Activated naive CD8-positive, alpha-beta T cell treated with anti-CD3 and anti-CD28 coated beads, Interleukin-2, amount 10 ng/mL, durations not matched to agents 7 days and 5 days (primary cell): ENCODE measurements at places on chromosomes 1 and 21. TPM values are rescaled to one million over a fixed set of nuclear protein-coding genes. Genes with fewer than 3 reads are reported as not detected.

ST6GALNAC5 gene
- total RNA-seq, result not detected

TMEM82 gene
- not detected for total RNA-seq

DNA sequence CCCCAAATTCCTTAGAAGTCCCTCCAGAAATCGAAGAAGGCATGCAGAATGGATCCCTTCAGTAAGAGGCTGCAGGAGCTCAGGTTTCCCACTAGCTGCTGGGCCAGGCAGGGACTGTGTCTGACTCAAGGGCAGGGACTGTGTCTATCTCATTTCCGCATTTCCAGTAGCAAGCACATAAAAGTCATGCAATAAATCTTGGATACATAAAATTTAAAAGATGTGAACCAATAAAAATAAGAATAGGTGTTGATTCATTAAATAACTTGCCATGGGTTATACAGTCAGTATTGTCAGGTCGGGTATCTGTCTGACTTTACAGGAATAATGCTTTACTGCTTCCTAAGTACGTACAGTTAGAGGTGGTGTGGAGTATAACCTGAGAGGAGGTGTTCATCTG lies 15.2 kb downstream of the PM20D1 start:
- no peaks in the 10 kb centered on the region for H3K4me1 ChIP-seq
- H3K36me3 ChIP-seq, result no peaks in the 10 kb centered on the region
- H3K27ac ChIP-seq, result no peak overlapping the region
- no peak overlapping the region for H3K4me3 ChIP-seq

- H3K27ac ChIP-seq, result no peak overlapping the region
- no peaks in the 10 kb centered on the region for H3K27me3 ChIP-seq
- DNase-seq, result no peak
- no peaks in the 10 kb centered on the region for H3K4me1 ChIP-seq
- no peak overlapping the region for H3K4me3 ChIP-seq
Observed at GRCh38 chr1:237894131-237894530, 3.4 kb upstream of the ZP4 start.

DNA sequence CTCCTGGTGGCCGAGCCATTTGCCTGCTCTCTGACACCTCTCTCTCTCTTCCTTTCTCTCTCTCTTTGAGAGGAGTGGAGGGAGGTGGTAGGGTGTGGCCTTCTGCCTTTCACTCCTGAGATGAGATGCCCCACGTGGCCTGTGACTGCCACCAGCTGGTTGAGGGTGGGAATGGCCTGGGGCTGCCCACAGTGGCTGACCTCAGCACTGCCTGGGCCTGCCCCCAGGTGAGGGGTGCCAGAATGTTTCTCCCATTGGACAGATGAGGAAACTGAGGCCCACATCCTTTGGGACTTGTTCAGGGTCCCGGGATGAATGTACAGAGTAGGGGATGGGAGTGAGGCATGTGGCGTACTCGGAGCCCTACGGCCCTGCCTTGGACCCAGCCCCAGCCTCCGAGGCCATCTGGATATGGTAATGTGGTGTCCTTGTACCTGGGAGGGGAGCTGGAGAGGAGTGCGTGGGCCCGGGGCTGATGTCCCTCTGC lies 12.7 kb upstream of the C1orf167 start:
- H3K36me3 ChIP-seq, result peaks cover 24% of the 10 kb centered on the region
- H3K4me1 ChIP-seq, result peaks cover 31% of the 10 kb centered on the region
- H3K27ac ChIP-seq, result peak overlapping the region; percentile 82
- DNase-seq, result peak; percentile 52

DNA sequence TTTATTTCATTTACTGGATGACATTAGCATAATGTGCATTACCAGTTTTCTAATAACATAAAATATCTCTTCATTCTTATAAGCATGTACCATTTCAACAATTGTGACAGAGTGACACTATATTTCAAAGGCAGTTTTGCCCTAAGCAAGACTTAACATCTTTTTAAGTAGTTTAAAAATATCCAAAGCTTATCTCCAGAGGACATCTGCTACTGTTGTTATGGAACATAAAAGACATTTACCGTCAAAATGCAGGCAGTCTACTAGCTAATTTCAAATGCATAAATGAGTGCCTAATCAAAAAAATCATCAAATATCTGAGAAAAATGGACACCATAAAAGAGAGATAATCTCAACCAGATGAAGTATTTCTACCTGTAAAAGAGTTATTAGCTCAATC lies 782.4 kb upstream of the BRINP3 start:
- H3K27ac ChIP-seq, result no peak overlapping the region
- no peak overlapping the region for H3K4me3 ChIP-seq
- no peaks in the 10 kb centered on the region for H3K27me3 ChIP-seq
- no peaks in the 10 kb centered on the region for H3K36me3 ChIP-seq
- DNase-seq, result no peak

GRCh38 chr1:241451956-241452355 lies 67.6 kb downstream of the FH start:
- peaks cover 2% of the 10 kb centered on the region for H3K27me3 ChIP-seq
- no peak for DNase-seq
- H3K4me3 ChIP-seq, result no peak overlapping the region
- H3K4me1 ChIP-seq, result no peaks in the 10 kb centered on the region
- no peak overlapping the region for H3K27ac ChIP-seq
- no peaks in the 10 kb centered on the region for H3K36me3 ChIP-seq

- no peaks in the 10 kb centered on the region for H3K36me3 ChIP-seq
- peaks cover 20% of the 10 kb centered on the region for H3K4me1 ChIP-seq
- H3K27ac ChIP-seq, result peak overlapping the region; percentile 88
- peak; percentile 53 for DNase-seq
- H3K4me3 ChIP-seq, result peak overlapping the region; percentile 42
Observed at GRCh38 chr1:153598309-153599172, 14.4 kb downstream of the S100A16 start.

DNA sequence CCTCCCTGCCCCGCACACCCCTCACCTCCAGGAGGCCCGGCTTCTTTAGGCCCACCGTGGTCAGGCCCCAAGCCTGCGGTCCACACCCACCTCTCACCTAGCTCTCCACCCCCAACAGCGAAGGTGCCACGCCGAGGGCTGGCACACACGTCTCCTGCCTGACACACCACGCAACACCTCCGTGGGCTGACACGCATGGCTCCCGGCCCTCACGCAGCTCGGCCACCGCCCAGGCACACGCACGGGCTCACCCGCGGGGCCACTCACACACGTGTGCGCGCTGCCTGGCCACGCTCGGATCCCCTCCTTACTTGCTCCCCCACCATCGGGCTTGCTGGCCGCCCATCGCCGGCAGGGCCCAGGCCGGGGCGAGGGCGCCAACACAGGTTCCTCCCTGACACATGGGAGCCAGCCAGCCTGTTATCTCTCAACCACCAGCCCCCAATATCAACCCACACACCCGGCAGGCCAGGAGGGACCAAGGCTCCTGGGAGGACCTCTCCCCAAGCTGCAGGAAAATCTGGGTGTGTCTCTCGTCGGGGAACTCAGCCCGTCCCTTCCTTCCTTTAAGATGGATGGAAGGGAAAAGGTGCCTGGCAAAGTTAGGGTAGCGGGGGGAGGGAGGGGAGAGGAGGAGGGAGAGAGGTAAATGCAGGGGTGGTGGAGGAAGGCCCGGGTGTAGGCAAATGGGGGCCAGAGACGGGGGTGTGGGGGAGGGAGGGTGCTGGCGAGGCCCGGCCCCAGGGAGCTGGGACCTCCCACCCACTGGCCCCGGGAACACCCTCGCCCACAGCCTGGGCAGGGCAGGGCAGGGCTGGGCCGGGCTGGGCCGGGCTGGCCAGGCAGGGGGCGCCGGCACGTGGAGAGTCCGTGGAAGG lies 546 bp downstream of the ELOVL1 start:
- peak overlapping the region; percentile 94 for H3K4me3 ChIP-seq
- H3K27me3 ChIP-seq, result no peaks in the 10 kb centered on the region
- peak; percentile 64 for DNase-seq
- H3K27ac ChIP-seq, result peak overlapping the region; percentile 86

DNA sequence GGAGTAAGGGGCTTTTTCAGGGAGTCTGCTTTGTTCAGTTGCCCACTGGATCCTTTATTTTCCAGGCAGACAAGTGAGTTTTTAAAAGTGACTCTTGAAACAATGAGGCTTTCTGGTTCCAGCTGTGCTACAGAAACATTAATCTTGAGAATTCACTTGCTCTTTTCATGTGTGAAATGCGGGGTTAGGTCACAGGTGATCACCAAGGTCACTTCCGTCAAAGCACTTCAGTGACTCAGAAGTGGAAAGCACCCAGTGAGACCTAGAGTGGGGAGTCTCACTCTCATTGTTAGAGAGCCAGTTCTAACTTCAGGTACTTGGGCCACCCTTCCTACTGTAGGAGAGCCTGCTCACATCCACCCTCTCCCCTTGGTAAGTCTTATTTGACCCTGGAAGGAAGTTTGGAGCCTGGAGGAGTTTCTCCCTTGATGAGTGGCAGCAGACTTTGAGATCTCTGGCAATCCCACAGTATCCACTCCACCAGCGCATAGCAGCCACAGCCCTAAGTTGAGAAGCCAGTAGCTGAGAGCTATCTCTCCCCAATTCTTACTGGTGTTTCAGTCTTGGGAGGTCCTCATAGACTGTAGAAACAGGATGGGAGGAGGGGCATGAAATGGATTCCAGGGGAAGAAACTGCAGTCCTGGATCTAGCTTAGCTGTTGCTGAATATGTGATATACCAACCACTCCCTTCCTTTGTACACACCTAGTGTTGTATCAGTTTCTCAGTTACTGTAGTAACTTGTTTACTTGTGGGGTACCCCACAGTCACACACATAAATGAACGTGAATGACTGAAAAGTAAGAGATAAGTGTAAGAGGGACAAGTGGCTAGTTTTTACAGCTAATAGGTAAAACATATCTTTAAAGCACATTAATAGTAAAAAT lies 3.1 kb downstream of the TACSTD2 start:
- peaks cover 2% of the 10 kb centered on the region for H3K36me3 ChIP-seq
- peaks cover 23% of the 10 kb centered on the region for H3K4me1 ChIP-seq
- H3K27ac ChIP-seq, result no peak overlapping the region
- peaks cover 81% of the 10 kb centered on the region for H3K27me3 ChIP-seq
- no peak overlapping the region for H3K4me3 ChIP-seq

DNA sequence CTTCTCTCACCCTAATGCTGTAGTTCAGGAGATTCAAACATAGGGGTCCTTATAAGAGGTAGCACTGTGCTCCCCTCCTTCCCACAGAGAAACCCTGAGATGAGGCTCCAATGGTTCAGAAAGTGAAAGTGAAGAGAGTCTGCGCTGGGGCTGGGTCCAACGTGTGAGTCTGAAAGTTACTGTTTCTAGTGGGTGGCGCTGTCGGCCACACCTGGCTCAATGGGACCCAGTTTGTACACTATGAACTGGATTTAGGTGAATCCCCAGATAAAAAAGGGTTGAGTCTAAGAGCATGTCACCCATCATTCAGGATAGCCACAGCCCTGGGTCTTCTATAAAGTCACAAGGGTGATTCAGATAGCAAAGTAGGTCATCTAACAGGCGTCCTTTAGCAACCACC lies 2.8 kb downstream of the SMCP start:
- no peak overlapping the region for H3K27ac ChIP-seq
- no peaks in the 10 kb centered on the region for H3K4me1 ChIP-seq
- H3K27me3 ChIP-seq, result no peaks in the 10 kb centered on the region
- no peak for DNase-seq
- no peaks in the 10 kb centered on the region for H3K36me3 ChIP-seq

DNA sequence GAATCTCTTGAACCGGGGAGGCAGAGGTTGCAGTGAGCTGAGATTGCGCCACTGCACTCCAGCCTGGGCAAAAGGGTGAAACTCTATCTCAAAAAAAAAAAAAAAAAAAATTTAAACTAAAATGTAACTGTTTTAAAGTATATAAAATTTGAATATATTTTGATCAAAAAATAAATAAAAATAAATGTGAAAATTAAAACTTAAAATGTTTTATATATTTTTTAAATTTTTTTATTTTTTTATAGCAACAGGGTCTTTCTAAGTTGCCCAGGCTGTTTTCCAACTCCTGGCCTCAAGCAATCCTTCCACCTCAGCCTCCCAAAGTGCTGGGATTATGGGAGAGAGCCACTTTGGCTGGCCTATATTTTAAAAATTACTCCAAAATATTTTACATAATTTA lies 15.2 kb upstream of the FAM76A start:
- no peak overlapping the region for H3K27ac ChIP-seq
- no peaks in the 10 kb centered on the region for H3K36me3 ChIP-seq
- H3K27me3 ChIP-seq, result peaks cover 4% of the 10 kb centered on the region
- H3K4me1 ChIP-seq, result peaks cover 7% of the 10 kb centered on the region
- DNase-seq, result no peak
